ENCODE measurements at places on chromosomes 5 and 9.

GRCh38 chr9:127004946-127005769, 90.6 kb downstream of the RALGPS1 start:
- DNase-seq: peak; percentile 58

DNA sequence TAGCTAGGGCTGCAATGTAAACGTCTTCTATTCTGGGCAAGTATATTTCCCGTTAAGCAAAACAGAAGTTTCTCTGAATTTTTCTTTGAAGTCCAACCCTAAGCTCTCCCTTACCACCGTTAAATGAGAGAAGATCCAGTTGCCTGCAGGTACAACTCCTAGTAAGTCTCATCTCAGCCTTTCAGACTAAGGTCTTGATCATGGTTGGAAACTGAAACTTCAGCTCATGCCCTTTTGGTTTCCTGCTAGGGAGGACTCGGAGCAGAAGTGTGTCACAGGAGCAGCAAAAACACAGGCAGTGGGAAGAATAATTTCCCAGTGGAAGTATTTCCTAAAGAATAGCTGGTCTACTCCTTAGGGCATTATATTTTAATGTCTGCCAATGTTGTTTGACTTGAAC, 717.9 kb downstream of the PRELID2 start:
- DNase-seq: no peak

- peak; percentile 67 for DNase-seq
Measured at GRCh38 chr9:129027685-129028191, 393 bp downstream of the SH3GLB2 start.

GRCh38 chr5:57780306-57780960, 297.8 kb upstream of the ACTBL2 start:
- no peak for DNase-seq

GRCh38 chr5:158529454-158529853, 570.3 kb downstream of the EBF1 start:
- DNase-seq: no peak

DNA sequence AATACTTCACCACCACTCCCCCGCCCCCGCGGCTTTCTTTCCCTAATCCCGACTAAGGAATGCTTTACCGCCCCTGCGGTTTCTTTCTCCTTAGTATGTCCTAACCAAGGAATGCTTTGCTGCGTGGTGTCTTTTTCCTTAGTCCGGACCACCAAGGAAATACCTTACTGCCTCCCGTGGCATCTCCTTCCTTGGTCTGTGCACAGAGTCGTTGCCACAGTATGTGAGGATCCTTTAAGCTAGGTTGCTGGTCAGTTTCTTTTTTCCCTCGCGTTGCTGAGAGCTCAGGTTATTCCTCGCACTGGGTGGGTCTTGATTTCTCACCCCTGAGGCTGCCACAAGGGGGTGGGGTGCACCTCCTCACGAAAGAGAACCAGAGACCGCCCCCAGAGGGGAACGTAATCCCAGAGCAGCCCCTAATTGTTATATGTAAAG, 309.4 kb downstream of the NR3C1 start:
- no peak for DNase-seq

- no peak for DNase-seq
Measured at GRCh38 chr5:168328814-168329213, 37.4 kb downstream of the WWC1 start.

DNA sequence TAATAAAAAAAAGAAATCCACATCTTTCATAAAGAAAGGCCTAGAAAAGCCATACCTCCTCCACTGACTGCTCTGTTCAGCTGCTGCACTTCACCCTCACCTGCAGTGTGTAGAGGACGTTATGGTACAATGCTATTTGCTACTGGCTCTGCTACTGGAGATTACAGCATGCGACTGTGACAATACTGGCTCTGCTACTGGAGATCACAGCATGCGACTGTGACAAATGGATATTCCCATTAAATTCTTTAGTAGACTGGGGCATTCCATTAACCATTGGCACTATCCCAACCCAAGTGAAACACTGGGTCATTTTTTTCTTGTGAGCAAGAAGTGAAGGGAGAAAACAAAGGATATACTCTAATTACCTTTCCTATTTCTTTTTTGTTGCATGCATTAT, 1063.5 kb upstream of the DMAC1 start:
- DNase-seq: no peak
